Amygdala (tissue), 56 donors: ENCODE measurements at places on chromosomes 1 and 21.
A peak's percentile ranks its signal among the peaks of the same experiment; 100 is the strongest.

- DNase-seq, result no peak
These were observed 5.2 kb downstream of the FAAH start for GRCh38 chr1:46399307-46399706.

DNA sequence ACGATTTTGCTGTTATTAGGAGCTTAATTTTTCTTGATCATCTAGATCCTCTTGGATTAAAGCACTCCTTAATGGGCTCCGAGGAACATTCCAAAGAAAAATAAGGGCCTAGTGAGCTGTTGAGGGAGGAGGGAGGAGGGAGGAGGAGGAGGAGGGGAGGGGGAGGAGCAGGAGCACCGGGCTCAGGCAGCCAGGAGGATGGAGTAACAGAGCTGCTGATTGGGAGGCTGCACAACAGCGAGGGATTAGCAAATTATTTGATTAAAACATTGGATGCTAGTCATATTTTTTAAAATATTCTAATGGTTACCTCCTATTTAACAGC, 302.1 kb upstream of the RRP15 start:
- DNase-seq, result no peak

DNA sequence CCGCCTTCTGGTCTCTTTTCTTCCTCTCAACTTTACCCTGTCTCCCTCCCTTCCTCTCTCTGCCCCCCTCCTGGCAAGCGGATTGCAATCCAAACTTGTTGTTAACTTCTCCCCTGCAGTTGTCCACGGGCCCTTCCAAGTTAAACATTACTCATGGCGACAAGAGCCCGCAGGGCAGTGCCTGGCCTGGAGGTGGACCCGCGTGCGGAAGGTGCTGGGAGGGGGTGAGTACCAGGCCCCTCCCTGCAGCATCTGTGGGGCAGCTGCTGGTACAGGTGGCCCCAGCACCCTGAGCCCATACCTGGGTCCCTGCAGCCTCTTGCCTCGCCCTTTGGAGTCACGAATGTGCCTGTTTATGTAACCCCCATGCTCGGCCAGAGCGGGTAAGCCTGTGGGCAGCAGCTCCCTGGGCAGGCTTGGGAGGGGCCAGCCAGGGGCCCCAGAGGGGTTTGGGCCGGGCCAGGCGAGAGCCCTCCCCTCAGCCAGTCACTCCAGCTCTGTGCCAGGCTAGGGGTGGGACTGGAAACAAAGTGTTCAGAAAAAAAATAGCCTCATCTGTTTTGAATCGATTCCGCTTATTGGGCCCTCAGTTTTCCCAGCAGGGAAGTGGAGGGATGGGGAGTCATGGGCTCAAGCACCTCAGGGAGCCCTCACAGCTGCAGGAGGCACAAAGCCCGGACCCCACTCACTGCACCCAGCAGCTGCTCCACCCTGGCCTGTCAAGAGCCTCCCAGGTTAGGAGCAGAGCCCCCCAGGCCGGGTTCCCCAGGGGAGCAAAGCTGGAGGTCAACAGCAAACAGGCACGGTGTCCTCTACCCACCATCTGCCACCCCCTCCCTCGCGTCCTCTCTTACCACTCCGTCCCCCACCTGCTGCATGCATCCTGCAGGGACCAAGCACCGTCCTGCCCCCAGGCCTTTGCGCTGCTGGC, 14.0 kb upstream of the FAAP20 start:
- no peak for DNase-seq

GRCh38 chr1:234987415-234988154, 141.1 kb downstream of the TOMM20 start:
- peak; percentile 20 for DNase-seq

- DNase-seq, result no peak
These were observed 465.2 kb downstream of the NCAM2 start for GRCh38 chr21:21463456-21463855.

DNA sequence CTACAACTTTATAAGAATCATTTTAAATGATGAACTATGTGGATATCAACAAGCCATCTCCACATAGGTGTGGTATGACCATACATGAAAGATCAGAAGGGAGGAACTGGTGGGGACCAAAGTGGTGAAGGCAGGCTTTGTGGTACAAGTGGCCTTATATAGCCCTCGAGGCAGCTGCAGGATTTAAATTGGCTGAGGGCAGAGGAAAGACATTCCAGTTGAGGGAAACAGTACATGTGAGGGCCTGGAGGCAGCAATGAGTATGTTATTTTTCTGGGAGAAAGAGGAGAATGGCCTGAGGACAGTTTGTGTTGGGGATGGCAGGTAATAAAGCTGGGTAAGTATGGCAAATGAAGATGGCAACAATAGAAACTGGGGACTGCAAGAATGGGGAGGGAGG, 17.1 kb downstream of the OSCP1 start:
- no peak for DNase-seq
